ENCODE measurements at places on chromosomes 12 and 14.

DNA sequence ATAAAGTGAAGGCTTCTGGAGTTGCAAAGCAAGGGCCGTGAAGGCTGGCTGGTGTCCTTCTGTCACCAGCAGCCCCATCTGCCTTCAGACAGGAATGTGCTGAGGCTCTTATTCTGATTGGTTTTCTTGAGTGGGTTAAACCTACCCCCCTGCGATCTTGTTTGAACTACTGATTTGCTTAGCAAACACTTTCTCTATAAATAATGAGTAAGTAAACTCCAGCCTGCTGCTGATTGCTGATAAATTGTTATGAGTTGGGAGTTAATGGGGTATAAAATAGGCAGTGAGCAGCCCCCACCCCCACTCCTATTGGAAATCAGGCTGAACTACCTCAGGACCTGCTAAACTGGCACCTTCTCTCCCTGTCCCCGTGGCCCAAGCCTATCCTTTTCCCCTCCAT, 146.1 kb upstream of the NOS1 start:
- no peak for DNase-seq

DNA sequence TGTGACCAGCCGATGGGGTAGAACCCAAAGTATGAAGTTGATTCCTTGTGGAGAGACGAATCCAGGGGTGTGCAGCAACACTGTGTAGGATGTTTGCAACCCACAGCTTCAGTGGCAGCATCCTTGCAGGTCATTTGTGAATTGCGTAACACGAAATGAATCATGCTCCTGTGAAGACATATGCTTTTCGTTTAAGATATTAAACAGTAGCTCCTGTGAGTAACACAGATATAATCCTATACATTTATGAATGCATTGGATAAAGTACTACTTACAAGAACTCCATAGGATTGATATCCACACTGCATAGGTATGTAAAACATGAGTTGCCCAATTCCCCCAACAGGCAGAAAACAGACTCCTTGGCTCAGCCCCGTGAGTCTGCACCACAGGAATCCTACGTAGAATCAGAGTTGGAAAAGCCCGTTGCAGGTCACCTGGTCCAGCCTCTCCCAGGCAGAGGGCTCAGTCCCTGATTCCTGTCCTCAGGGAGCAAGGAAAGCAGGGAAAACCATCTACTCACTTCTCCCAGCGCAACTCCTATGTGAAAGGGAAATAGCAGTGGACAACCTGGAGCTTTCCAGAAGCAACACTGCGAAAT, 75.8 kb downstream of the GPATCH2L start:
- DNase-seq, result no peak

GRCh38 chr12:69405566-69405865, 46.0 kb downstream of the YEATS4 start:
- DNase-seq, result no peak

GRCh38 chr14:104702106-104702505, 12.7 kb downstream of the INF2 start:
- no peak for DNase-seq

DNA sequence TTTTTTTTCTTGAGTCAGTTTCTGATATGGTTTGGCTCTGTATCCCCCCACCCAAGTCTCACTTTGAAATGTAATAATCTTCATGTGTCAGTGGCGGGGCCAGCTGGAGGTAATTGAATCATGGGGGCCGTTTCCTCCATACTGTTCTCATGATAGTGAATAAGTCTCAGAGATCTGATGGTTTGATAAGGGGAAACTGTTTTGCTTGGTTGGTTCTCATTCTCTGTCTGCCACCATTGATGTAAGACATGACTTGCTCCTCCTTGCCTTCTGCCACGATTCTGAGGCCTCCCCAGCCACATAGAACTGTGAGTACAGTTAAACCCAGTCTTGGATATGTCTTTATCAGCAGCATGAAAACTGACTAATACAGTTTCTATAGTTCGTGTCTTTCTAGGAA, 42.9 kb downstream of the WNK1 start:
- peak; percentile 73 for DNase-seq

- peak; percentile 63 for DNase-seq
These were observed 86.7 kb downstream of the CALM1 start for GRCh38 chr14:90483571-90483974.

GRCh38 chr14:76146976-76147375, 4.7 kb upstream of the GPATCH2L start:
- no peak for DNase-seq

DNA sequence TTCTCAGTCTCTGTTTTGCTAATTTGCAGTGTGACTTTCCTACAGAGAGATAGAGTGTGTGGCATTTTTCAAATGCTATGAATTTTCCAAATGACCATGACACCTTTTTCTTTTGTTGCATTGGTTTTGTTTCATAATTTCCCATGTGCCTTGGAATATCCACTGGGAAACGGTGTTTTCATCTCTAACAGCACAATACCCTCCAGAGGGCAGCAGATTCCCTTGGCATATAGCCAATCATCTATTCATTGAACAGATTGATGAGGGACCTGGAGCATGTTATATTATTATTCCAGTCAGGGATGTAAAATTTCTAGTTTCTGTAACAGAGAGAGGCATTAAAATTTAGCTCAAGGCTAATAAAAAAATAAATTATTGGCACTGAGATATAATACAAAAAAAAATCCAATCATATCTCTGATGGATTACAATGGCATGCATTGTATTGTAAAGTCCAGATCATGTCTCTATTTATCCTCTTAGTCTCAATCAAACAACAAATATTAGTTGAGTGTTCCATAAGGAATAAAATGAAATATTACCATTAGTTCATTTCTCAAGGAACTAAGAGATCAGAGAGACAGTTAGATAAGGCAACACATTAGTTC, 29.6 kb upstream of the NTN4 start:
- no peak for DNase-seq

- no peak for DNase-seq
These were observed 3.0 kb upstream of the CORO1C start for GRCh38 chr12:108734200-108734906.

DNA sequence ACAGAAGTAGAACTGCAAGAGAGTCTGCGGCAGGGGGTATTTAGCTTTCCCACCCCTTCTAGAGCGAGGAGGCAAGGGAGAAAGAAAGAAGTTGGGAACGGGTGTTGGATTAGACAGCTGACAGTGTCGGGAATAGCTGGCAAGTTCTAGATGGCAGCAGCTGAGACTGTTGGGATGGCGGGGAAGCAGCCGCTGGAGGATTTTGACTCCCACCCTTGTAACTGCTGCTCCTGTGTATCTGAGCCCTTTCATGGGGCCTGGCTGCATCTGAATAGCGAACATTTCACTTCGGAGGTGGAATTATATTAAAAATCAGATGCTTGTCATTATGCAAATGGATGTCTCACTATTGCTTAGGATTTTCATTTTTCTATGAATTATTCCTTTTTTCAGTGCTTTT, 104.6 kb downstream of the AACS start:
- DNase-seq, result no peak

GRCh38 chr12:110039085-110039807, 9.1 kb downstream of the C12orf76 start:
- DNase-seq, result no peak

DNA sequence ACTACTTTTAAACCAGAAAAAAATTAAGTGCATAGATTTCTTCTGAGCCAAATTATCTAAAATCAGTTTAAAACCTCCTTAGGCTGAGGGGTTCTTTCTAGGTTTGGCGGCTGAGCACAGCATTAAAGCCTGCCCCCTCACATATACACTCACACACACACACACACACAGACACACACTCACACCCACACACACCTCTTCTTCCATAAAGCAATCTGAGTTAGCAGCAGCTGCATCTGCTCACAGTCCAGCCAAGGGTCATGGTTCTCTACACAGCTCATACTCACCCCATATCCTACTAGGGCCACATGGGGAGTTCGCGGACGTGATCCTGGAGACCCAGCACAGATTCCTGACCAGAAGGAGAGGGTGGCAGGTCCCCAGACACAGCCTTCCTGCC, 12.4 kb downstream of the SYNDIG1L start:
- no peak for DNase-seq

DNA sequence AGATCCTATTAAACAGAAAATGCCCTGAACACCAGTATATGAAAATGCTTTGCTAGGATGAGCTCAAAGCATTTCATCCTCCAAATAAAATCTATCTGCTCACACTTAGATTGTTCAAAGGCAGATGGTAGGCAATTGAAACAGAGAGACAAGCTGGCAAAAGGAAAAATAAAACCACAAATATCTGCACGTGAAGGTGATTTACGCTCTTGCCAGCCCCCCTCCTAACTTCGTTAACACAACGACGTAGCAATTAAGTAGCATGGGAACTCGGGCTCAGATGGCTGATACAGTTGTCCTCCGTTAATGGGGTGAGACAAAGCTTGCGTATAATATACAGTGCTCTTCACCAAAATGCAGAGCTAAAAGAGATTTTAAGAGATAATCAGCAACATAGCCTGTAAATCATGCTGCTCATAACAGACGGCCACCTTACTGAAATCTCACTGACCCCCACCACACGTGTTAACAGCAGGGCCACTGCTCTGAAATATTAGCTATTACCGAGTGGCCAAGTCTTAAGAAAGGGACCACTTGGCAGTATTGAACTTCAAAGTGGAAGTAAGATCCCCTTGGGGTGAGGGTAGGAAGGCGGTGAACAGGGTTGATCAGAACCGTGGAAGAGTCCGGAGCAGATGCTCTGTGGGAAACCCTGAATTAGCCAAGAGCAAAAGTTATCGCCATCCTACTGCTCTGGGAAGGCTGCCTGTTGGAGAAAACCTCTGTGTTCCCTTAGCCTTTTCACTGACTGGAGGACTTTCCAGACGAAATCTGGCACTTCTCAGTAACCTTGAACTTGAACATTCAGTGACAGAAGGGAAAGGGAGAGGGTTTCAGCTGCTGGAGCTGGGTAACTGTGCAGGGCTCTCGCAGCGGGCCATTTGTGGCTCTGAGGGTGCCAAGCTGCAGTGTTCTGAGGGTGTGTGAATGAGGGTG, 23.1 kb downstream of the ETV6 start:
- DNase-seq, result no peak

- no peak for DNase-seq
These were observed 148.5 kb downstream of the PLCZ1 start for GRCh38 chr12:18589316-18589715.

- no peak for DNase-seq
These were observed 84.5 kb downstream of the BORCS5 start for GRCh38 chr12:12441429-12441807.

GRCh38 chr12:19646599-19646998, 207.3 kb downstream of the AEBP2 start:
- DNase-seq, result no peak

GRCh38 chr12:18562531-18562930, 175.3 kb downstream of the PLCZ1 start:
- no peak for DNase-seq

DNA sequence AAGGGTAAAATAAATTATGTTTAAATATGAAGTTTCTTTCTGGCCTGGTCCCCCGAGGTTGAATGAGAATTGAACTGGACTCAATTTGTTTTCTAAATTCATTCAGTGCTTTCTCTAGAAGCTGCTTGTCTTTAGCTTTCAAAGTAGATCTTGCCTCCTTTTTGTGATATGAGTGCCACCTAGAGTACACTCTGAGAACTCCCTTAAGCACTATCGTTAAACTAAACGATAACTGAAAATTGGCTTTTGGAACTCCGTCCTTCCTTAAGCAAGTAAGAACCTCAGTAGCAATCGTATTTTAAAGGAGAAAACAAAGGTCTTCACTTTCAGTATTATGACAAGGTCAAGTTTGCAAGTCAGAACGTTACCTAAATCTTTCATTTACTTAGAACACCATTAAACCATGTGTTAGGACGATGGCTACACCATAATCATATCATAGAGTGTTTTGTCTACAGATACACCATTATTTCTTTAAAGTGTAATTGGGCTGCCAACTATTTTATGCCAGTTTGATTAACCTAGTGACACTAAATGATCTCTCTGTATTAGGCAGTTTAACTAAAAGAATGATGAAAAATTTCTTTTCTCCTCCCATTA, 364.8 kb downstream of the SNAPC1 start:
- no peak for DNase-seq

DNA sequence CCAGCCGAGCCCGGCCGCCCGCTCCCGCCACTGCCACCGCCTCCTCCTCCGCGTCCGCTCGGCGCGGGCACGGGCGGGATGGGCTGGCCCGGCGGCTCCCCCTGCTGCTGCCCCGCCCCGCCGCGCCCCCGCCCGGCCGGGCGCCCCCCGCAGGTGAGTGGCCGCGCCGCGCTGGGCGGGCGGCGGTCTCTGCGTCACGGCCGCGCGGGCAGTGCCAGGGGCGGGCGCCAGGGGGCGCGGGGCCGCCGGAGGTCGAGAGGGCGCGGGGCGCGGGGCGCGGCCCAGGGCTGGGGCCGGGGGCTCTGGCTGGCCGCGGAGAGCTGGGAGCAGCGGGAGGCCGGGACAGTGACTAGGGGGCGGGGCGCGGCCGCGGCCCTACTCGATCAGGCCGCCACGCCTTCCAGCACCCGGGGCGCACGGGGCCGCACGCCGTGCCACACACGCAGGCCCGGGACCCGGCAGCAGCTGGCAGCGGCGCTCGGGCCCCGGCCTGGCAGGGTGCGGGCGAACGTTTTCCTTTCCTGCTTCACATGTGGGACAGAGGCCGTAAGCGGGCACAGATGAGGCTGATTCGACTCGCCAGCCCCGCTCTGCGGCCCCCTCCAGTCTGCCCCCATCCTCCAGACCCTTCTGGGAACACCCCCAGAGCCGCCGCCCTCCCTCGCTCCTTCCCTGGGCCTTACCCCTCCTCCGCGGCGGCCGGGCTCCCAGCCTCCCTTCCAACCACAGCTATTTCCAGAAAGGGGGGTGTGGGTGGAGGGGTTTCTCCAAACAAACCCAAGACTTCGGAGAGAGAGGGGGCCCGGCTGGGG, 2.4 kb upstream of the TNS2 start:
- DNase-seq, result peak; percentile 86

- DNase-seq, result no peak
These were observed 21.1 kb upstream of the VWF start for GRCh38 chr12:6145564-6145963.

GRCh38 chr12:95205016-95205624, 12.1 kb downstream of the FGD6 start:
- DNase-seq, result no peak
